ENCODE measurements at places on chromosomes 7 and 10.

DNA sequence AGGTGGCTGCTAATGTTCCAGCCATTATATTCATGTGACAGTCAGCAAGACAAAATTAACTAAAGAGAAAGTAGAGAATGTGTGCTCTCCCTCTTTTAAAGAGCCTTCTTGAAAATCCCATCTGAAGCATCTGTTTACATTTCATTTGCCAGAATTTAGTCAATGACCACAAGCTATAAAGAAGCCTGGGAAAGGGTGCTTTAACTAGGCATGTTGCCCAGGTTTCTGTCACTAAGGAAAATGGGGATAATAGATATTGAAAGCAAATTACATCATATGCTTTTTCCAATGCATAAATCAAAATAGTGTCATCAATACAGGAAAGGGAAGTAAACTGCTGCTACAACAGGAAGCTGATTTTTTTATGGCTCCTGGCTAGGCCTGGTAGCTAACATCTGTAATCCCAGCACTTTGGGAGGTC is 67.7 kb downstream of the ELAPOR2 start:
- DNase-seq = no peak

DNA sequence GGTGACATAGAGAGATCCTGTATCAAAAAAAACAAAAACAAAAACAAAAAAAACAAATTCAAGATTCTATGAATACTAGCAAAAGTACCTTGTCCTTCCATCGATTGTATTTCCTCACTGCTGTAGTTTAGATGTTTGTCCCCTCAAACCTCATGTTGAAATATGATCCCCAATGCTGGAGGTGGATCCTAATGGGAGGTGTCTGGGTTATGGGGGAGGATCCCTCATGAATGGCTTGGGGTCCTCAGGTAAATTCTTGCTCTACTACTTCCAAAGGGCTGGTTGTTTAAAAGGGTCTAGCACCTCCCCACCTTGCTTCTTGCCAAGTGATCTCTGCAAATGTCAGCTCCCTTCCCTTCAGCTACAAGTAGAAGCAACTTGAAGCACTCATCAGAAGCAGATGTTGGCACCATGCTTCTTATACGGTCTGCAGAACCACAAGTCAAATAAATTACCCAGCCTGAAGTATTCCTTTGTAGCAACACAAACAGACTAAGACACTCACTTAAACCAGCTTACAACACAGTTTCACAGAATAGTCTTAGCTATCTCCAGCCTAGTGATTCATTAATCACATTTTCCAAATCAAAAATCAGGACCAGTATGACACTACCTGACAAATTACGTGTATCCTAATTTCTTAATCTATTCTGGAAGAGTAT is 20.7 kb downstream of the ABI1 start:
- DNase-seq = no peak

- DNase-seq = no peak
Observed at GRCh38 chr7:43647339-43647672, 64.4 kb downstream of the STK17A start.

GRCh38 chr10:15420858-15421257 is 49.8 kb upstream of the FAM171A1 start:
- DNase-seq = no peak

DNA sequence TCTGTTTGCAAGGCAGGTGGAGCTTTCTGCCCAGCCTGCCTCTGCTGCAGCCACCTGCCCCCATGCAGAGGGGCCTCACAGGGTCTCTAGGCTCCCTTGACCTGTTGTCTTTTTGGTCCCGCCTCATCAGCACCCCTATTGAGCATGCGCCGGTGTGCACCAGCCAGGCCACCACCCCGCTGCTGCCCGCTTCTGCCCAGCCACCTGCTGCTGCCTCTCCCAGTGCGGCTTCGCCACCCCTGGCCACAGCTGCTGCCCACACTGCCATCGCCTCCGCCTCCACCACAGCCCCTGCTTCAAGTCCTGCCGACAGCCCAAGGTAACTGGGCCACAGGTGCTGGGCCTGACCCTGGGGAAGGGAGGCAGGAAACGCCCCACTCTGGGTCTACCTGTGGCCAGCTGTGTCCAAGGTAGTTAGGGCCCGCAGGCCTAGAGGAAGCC is 38.1 kb downstream of the LDB3 start:
- no peak for DNase-seq

DNA sequence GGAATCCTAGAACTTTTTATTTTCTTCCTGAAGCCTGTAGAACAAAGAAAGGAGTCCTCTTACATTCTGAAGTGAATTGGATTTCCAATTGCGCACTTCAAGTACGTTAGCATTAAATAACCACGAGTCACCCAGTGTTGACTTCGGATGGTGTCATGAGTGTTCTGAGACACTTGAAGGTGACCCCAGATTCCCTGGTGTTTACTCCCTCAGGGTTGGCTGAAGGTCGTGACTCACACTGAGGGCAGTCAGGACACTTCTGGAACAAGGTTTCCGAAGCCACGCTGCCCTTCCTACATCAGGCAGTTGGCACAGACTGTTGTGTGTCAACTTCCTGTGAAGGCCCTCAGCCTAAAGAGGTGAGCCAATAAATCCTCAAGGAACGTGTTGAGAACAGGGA is 186.6 kb upstream of the CELF2 start:
- DNase-seq = no peak

DNA sequence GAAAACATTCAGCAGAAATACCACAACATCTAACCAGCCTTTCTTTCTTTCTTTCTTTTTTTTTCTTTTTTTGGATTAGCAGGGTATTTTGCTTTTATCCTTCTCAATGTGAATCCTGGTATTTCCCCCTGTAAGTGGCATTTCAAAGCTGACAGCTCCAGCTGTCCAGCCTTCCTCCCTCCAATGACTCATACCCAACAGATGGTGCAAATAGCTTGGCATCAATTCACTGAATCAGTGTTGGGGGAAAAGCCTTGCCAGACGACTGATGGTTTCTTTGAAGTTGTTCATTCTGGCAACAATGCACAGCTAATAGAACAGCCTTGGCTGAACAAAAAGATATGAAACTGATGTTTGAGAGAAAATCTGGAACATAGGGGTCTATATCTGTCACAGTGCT is 316.8 kb upstream of the STEAP1 start:
- no peak for DNase-seq

- no peak for DNase-seq
Observed at GRCh38 chr7:129315960-129316359, 91.1 kb downstream of the AHCYL2 start.

DNA sequence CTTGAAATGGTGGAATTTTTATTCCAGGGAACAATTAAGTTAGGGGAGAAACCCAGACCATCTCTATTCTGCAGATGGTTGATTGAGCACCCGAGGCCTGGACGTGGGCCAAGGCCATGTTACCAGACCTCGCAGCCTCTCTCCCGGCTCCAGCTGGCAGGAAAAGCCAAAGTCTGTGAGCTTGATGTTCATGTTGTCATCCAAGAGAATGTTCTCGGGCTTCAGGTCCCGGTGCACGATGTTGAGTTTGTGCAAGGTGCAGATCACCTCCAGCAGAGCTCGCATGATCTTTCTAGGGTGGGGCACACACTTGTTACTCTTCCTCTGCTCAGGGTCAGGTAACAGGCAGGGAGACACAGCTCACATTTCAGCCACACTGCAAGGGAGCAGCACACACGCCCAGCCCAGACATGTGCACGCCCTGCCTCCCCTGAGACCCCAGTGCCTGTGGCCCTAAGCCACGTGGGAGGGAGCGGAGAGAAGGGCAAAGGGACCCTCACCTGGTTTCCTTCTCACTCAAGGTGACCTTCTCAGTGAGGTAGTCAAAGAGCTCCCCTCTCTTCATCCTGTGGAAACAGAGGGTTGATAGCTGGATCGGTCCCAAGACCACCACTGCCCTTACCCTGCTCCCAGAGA is 9.5 kb downstream of the PHKG1 start:
- DNase-seq = no peak

DNA sequence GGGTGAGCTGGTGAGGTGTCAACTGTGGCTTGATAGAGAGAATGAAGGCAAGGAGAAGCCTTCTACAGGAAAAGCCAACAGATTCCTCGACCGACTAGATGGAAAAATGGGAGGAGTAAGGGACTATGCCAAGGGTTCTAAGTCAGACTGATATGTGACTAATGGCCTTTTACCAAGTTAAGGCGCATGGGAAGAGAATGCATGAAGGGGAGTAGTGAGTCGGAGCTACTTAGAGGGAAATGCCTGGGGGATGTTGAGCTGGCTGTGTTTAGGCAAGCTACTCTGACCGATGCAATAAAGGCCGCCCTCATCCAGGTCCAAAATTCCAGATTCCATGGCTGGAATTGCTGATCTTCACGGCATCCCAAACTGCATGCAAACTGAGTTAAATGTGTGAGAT is 48.2 kb downstream of the APBB1IP start:
- DNase-seq = no peak

GRCh38 chr7:106206826-106207541 is 77.8 kb downstream of the NAMPT start:
- no peak for DNase-seq

DNA sequence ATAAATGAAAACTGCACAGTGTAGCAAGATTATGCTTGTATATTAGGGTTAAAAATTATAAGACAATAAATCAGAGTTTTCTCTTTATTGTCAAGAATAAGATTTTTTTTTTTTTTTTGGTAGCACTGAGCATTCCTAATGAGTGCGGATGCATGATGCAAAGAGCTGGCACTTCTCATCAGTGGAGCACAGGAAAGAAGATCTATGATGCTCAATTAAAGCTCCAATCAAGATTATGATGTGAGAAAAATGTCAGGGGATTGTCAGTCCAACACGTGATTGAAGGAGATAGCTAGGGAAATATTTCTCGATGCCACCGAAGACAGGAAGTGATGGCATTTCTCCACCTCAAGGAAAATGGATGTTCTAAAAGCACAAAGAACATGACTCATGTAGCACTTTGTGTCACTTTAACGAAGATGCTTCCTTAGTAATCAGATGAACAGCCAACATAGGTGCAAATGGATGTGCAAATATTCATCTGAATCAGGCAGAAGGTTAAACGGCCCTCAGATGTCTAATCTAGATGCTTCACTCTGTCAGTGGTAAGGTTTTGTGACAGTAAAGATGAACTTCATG is 240.9 kb downstream of the THSD7A start:
- no peak for DNase-seq

GRCh38 chr10:12985347-12985746 is 16.2 kb downstream of the CCDC3 start:
- DNase-seq = no peak

DNA sequence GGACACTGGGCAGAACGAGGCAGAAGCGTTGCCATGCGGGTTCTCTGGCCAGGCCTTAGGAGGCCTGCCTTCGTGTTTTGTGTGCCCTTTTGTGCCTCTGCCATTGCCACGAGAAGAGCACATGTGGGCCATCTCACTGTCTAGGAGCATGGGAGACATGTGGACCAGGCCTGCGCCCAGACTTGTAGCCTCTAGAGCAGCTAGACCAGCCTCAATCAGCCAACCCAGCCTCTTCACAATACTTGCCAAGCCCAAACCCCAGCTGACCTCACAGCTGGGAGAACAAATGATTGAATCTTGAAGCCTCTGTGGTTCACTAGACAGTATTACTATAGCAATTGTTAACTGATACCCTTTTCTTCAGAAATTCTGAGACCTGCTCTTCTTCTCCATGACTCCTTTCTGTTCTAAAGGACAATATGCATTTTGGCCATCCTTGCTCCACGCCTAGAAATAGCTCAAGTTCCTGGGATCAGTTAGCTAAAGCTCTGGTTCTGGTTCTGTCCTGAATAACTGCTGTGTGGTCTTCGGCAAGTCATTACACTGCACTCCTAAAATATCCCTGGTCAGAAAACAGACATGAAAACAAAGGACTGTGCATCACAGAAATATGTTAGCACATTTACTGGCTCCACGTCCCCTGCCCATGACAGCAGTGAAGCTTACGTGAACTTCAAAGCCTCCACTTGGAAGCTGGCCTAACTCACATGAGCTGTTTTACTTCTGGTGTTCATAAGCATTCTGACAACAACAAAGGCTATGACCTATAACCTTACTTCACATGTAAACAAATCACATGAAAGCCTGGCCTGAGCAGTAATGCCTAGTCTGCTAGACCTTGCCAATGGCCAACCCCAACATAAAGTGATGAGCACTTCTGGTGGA is 72.3 kb upstream of the MKRN1 start:
- DNase-seq = no peak

GRCh38 chr10:121054874-121055273 is 203.7 kb downstream of the WDR11 start:
- DNase-seq = no peak

GRCh38 chr7:19397911-19398310 is 252.7 kb upstream of the FERD3L start:
- DNase-seq = no peak

DNA sequence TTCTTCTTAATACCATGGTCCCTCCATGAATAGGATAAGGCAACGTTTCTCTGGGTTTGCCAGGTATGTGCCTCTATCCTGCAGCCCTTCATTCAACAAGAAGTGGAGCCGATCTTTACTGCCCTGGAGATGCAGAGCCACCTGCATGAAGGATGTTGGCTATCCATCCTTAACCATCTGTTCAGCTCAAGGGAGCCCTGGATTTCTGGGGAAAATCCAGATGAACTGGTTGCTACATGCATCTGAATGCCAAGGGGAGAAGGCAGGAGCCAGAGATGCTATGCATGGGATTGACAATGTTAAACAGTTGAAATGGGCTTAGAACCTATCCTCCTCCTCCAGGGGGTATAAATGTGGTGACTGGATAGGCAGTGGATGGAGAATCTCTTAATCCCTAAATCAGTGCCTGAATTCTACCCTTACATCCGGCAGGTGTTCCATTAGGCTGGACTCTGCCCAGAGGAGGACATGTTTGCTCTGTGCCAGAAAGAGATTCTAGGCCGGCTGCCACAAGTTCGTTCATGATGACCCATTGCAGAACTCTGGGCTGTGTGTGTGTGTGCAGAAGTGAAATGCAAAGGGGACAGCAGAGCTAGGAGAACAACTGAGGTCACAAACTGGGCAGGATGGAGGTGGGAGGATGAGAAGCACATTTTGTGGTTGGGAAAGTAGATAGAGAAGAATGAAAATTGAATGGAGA is 15.6 kb downstream of the CPED1 start:
- DNase-seq = no peak

DNA sequence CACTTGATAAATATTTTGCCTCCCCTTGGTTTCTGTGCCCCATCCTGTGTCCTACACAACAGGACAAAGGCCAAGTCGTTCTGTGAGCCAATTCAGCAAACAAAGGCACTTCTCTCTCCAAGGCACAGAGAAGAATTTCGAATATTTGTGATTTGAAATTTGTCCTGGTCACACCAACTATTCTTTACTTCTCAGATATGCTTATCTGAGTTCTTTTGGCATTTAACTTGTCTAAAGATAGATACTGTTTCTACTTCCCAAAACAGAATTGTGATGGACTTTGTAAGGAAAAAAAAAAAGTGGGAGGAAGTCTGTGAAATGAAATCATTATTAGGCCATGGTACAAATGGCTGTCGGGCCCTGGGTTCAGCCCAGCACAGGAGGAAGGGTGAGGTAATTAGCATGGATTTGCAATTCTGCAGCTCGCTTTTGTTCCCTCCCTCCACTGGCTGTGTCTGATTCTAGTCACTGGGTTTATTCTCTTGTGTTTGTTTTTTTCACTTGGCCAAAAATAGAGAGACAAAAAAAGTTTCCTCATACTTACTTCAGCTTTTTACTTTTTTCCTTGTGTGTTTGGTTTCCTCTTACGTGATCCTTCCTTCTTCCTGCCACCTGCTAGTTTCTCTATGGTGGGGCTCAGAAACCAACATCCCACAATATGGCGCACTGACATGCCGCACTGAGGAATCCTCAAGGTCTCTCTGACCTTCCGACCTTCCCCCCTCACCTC is 108.2 kb upstream of the MKLN1 start:
- DNase-seq = no peak

- DNase-seq = no peak
Observed at GRCh38 chr10:65798133-65798532, 1127.7 kb upstream of the LRRTM3 start.

GRCh38 chr7:33836797-33837355 is 68.5 kb upstream of the BMPER start:
- DNase-seq = no peak

All from activated naive CD4-positive, alpha-beta T cell (primary cell).